ENCODE measurements at places on chromosomes 6 and 20. TPM values are rescaled to one million over a fixed set of nuclear protein-coding genes. Genes with fewer than 3 reads are reported as not detected.

Gene LTA
- total RNA-seq = 37.2 TPM

Gene HLA-DOB
- 2.2 TPM for total RNA-seq

Gene ABHD16A
- total RNA-seq = 53.1 TPM

Gene PREX1
- total RNA-seq = 158 TPM

Gene RHAG
- not detected for total RNA-seq

DNA sequence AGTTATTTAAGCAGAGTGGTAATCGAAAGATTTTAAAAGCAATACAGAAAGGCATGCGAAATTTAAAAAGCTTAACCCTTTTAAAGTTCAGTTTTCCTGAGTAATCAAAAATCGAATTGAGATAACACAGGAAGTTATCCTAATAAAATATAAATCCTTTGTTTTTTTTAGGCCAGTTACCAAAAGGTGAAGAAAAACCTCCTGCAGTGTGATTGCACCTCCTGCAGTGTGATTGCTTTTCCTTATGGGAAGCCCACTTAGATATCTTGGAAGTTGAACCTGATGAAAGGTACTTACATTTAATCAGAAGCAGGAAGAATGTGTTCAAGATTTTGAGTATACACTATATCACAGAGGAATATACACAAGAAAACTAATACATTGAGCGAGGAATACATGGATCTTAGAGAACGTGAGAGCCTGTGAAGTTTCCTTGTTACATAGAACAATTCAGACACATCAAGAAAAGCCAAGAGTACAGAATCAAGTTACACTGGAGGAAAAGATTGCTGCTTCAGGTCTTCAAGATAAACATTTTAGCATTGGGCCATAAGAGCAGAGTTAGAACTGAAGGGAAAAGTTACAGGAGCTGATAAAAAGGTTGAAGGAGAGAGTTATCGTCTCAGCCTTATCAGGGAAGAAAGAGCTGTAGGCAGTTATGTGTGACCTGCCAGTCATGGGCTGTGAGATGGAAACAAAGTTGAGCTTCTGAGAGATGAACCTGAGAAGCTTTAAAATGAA lies 7.7 kb upstream of the TMEM181 start:
- H3K4me3 ChIP-seq = no peak overlapping the region
- peaks cover 11% of the 10 kb centered on the region for H3K4me1 ChIP-seq
- H3K27me3 ChIP-seq = peaks cover 14% of the 10 kb centered on the region
- no peak for DNase-seq
- H3K36me3 ChIP-seq = no peaks in the 10 kb centered on the region

DNA sequence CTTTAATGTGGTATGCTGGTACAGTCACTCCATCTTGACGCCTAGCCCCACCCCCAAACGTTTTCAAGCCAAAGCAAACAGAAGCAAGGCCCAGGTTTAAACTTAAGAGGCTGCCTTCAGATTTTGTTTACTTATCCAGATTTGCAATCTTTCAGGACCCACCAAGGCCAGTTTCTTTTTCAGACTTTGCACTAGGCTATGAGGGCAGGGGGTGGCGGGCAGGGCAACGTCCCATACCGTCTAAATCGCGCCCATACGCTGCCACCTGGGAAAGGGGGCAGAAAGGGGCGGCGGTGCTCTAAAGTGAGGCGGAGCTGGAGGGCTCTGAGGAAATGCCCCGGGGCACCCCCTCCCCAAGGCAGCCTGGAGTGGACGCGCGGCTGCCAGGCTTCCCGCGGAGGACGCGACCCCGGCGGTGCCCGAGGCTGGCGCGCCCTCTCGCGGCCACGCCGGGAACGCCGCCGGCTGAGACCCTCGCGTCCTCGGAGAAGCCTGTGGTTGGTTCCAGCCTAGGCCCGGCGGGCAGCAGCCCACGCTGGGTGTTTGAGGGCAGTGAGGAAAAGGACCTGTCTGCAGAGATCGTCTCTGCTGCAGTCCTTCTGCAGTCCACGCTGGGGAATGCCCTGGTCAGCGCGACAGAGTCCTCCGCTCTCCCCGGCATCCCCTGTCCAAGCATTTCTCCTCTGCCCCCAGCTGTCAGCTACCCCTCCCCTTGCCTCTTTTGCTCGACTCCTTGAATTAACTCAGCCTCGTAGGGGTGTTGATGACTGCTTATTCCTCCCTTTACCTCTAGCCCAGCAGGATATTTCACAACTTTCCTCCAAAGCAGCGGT lies 129.2 kb upstream of the PRND start:
- no peaks in the 10 kb centered on the region for H3K36me3 ChIP-seq
- no peak overlapping the region for H3K27ac ChIP-seq
- peak overlapping the region; percentile 33 for H3K4me3 ChIP-seq
- H3K27me3 ChIP-seq = peaks cover 26% of the 10 kb centered on the region
- DNase-seq = peak; percentile 57

DNA sequence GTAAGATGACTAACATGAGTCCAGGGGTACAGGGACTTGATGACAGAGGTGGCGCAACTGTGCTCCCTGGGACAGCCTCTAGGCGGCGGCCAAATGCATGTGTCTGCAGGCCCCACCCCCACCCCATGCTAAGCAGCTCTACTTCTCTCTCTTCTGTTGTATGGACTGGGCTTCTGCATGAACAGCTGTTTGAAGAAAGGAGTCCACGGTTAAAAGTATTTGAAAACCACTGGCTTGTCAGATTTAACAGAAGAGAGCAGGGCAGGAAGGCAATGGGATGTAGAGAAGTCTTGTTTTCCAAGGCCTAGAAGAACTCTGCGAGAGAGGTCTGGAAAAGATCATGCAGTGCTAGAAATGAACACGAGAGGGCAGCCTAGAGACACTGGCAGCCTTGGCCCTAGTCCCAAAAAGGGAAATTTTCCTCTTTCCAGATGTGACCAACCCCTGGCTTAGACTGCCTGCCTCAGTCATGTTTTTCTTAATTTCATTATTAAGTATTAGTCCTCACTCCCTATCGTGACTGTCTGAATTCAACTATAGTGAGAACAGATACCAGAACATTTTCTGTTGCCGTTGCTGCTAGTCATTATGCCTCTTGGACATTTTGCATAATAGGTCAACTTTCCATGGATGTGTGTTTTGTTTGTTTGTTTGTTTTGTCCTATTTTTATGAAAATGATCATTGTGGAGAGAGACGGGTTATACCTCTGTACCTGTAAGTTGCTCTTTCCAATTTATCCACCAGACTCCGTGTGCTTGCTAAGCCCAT lies 265.0 kb downstream of the ADGRG6 start:
- no peak overlapping the region for H3K4me3 ChIP-seq
- H3K36me3 ChIP-seq = no peaks in the 10 kb centered on the region
- no peak overlapping the region for H3K27ac ChIP-seq
- peaks cover 26% of the 10 kb centered on the region for H3K4me1 ChIP-seq
- H3K27me3 ChIP-seq = no peaks in the 10 kb centered on the region

DNA sequence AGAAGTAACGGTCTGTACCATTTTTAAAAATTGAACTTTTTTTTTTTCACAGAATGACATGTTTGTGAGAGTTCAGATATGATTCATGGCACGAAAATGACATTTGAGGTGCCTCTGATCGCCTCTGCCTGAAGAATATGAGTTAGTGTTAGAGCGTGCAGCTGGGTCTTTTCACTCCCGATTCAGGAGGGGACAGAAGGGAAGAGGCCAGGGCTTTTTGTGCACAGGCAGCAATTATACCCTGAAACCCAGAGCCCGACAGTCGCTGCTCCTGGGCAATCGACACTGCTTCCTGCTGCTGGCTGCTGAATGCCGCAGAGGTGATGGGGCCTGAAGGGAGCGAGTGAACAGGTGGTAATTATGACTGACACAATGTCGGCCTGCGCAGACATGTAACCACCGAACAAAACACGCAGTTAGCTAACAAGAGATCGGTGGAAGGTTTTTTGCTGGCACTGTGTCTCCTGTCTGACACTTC lies 652.0 kb upstream of the NOX3 start:
- no peaks in the 10 kb centered on the region for H3K4me1 ChIP-seq
- no peaks in the 10 kb centered on the region for H3K27me3 ChIP-seq
- no peaks in the 10 kb centered on the region for H3K36me3 ChIP-seq
- DNase-seq = no peak

DNA sequence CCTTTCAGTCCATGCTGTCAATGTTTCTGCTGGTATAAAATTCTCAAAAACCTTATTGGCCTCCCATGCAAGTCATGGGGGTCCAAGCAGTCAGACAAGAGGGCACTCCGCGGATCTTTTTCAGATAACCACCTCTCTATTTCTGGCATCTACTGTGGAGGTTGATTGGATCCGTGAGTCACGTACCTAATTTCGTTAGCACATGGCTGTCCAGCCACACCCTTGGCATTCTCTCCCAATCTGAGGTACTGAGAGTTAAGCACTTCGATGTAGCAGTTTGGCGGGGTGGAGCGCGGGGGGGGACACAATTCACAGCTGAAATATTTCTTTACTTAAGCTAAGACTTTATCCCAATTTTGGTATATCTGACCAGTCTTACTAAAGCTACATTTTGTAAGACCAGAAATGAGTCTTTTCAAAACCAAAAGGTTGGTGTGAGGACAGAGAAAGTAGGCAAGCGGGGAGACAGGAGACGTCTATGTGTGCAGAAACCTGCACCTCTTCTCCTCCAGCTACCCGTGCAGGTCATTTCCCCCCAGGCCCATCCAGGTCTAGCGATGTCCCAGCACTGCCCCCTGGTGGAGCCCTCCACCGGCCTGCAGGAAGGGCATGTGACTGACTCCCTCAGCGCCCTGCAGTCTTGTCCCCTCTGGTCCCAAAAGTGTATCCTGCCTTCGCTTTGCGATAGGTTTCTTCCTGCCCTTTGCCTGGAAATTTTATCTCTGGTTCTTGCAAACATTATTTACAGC lies 113.1 kb downstream of the ADAT2 start:
- no peak overlapping the region for H3K27ac ChIP-seq
- no peaks in the 10 kb centered on the region for H3K27me3 ChIP-seq
- H3K4me1 ChIP-seq = peaks cover 9% of the 10 kb centered on the region
- peak; percentile 47 for DNase-seq

DNA sequence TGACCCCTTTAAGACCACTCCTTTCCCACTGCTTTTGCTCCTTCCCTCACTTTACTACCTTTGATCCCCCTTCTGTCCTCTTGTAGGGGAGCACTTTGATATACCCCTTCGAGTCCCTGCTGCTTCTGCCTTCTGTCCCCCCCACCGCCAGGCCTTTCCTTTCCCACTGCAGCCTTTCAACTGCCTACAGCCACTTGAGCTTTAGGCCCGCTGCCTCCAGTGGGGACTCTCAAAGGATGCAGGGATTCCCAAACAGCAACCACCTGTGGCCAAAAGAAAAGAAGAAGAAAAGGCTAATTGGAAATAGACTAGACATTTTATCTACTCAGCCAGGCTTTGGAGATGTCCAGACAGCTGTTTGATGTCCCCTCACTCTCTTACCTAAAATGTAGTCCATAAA lies 77.0 kb upstream of the DTNBP1 start:
- no peaks in the 10 kb centered on the region for H3K27me3 ChIP-seq
- H3K4me1 ChIP-seq = peaks cover 12% of the 10 kb centered on the region
- DNase-seq = no peak
- H3K36me3 ChIP-seq = no peaks in the 10 kb centered on the region
- no peak overlapping the region for H3K4me3 ChIP-seq

GRCh38 chr20:34704177-34705007 lies at the start of gene TP53INP2:
TP53INP2 (plus strand) TSS chr20:34704344; CDS start chr20:34708740, 4,396 bp downstream.
- peaks cover 13% of the 10 kb centered on the region for H3K27me3 ChIP-seq
- H3K36me3 ChIP-seq = no peaks in the 10 kb centered on the region
- H3K4me3 ChIP-seq = peak within 1 kb of the TSS; percentile 91

- peak overlapping the region; percentile 19 for H3K27ac ChIP-seq
- H3K36me3 ChIP-seq = peaks cover 78% of the 10 kb centered on the region
- H3K4me3 ChIP-seq = no peak overlapping the region
- no peak for DNase-seq
Observed at GRCh38 chr6:159769470-159769869, 7.6 kb downstream of the ACAT2 start.

GRCh38 chr6:79632580-79632979 lies 1.5 kb downstream of the SH3BGRL2 start:
- H3K4me1 ChIP-seq = peaks cover 8% of the 10 kb centered on the region
- H3K36me3 ChIP-seq = no peaks in the 10 kb centered on the region
- peaks cover 66% of the 10 kb centered on the region for H3K27me3 ChIP-seq
- H3K27ac ChIP-seq = no peak overlapping the region
- no peak overlapping the region for H3K4me3 ChIP-seq

GRCh38 chr20:12262747-12263146 lies 345.1 kb downstream of the BTBD3 start:
- H3K36me3 ChIP-seq = no peaks in the 10 kb centered on the region
- H3K27ac ChIP-seq = no peak overlapping the region
- H3K4me3 ChIP-seq = no peak overlapping the region
- no peak for DNase-seq

DNA sequence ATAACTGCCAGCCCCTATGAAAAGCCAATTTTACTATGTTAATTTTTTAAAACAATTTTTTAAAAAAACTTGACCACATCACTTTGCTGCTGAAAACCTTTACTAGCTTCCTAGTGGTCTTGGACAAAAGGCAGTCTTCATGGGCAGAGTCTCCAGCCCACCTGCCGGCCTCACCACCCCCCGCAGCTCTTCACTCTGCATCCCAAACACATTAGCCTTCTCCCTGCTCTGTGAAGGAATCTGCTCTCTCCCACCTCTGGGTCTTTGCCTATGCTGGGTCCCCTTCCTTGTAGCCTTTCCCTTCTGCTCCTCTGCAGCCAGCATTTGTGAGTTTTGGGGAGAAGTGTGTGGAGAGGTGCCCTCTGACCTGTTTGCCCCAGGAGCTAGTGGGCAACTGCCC lies 170.7 kb upstream of the MLN start:
- no peak overlapping the region for H3K4me3 ChIP-seq
- no peak overlapping the region for H3K27ac ChIP-seq
- H3K36me3 ChIP-seq = no peaks in the 10 kb centered on the region
- H3K4me1 ChIP-seq = no peaks in the 10 kb centered on the region

- no peaks in the 10 kb centered on the region for H3K27me3 ChIP-seq
- no peak overlapping the region for H3K4me3 ChIP-seq
- no peak overlapping the region for H3K27ac ChIP-seq
- DNase-seq = no peak
- H3K4me1 ChIP-seq = no peaks in the 10 kb centered on the region
Observed at GRCh38 chr6:169145991-169146501, 107.6 kb downstream of the THBS2 start.

- no peaks in the 10 kb centered on the region for H3K27me3 ChIP-seq
- no peaks in the 10 kb centered on the region for H3K36me3 ChIP-seq
- peak overlapping the region; percentile 81 for H3K4me3 ChIP-seq
- peak overlapping the region; percentile 64 for H3K27ac ChIP-seq
- no peak for DNase-seq
Observed at GRCh38 chr6:14212020-14212419, 94.4 kb downstream of the CD83 start.

DNA sequence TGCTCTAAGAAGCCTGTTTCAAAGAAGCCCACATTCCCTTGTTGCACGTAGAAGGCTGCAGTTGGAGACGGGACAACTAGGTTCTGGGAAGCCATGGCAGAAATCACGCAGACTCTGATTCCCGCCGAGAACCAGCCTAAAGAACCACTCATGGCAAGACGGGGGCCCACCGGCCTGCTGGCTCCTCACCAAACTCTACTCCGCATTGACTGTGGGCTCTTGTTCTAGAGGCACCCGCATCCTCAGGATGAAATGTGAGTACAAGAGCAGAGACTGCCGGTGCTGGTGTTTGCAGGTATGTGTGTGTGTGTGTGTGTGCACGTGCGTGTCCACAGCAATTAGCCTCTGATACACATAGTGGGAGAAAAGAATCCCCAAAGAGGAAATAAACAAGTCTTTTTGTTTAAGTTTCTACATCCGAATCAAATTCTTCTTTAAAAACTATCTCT lies 42.3 kb upstream of the NR2E1 start:
- no peak overlapping the region for H3K4me3 ChIP-seq
- H3K27ac ChIP-seq = no peak overlapping the region
- DNase-seq = no peak
- peaks cover 6% of the 10 kb centered on the region for H3K36me3 ChIP-seq

GRCh38 chr20:24066076-24066700 lies 77.6 kb upstream of the GGTLC1 start:
- DNase-seq = no peak
- peaks cover 7% of the 10 kb centered on the region for H3K27me3 ChIP-seq
- peaks cover 2% of the 10 kb centered on the region for H3K36me3 ChIP-seq
- H3K4me1 ChIP-seq = peaks cover 9% of the 10 kb centered on the region
- H3K27ac ChIP-seq = no peak overlapping the region

Data from activated CD4-positive, alpha-beta memory T cell treated with anti-CD3 and anti-CD28 coated beads, Interleukin-2, amount 10 ng/mL, durations not matched to agents 7 days and 5 days (primary cell).